ENCODE measurements at places on chromosomes 1 and 21.

GRCh38 chr1:148353461-148354283 lies 129.4 kb downstream of the PPIAL4G start:
- no peak for DNase-seq

DNA sequence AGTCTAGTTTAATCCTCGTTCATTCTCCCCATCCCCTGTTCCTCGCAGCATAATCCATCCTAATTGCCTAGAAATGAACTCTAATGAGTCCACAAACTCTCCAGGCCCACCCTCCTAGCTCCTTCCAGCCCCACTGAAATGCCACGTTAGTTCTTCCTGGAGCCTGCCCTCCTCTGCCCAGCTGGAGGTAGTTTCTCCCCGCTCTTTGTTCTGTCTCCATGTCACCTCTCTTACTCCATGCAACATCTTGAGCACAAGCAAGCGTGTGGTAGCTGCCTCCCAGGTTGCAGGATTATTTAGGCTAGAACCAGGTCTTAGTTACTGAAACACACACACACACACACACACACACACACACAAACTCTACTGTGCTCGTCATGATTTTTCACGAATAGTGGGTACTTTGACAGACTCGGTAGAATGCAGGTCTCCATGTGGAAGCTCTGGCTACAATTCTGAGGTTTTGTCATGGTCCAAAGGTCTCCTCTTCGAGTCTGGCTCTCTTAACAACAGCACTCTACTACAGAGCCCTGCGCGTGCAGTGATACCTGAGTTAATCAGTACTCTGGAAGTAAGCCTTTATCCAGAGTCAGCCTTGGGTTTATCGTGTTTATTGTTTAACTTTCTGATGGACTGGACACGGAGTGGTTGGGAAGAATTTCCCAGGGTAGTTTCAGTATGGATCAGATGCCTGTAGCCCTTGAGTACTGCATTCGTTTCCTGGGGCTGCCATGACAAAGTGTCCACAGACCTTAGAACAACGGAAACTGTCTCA lies 27.5 kb downstream of the HUNK start:
- DNase-seq = no peak

GRCh38 chr1:109756848-109757521 lies 6.7 kb downstream of the EPS8L3 start:
- DNase-seq = no peak

DNA sequence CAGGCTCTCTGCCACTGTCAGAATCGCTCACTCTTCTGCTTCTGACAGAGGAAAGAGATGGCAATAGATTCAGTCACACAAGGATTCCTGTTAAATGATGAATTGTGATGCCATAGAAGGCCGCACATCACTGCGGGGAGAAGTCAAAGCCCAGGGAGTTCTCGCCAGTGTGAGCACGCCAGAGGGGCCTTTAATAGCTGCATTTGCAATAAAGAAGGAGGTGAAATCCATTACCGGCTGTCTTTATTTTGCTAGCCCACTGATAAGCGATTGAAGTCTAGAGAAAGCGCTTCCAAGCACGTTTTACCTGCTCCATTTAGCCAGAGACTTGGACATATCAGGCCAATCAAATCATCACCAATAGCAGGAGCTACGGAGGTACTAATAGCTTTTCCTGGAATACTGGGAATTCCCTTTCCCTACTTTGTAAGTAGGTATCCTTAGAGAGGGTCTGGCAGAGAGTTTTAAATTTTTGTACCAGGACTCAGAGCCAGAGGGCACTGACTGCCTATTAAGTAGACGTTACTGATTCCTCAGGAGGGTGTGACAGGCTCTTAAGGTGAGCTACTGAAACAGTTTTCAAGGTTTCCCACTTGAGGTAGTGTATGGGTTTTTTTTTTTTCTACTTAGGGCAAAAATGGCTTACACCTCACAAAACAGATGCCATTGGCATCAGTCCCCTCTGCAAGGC lies 10.2 kb upstream of the TARBP1 start:
- no peak for DNase-seq

GRCh38 chr1:227926216-227926791 lies 21.4 kb downstream of the WNT9A start:
- no peak for DNase-seq

DNA sequence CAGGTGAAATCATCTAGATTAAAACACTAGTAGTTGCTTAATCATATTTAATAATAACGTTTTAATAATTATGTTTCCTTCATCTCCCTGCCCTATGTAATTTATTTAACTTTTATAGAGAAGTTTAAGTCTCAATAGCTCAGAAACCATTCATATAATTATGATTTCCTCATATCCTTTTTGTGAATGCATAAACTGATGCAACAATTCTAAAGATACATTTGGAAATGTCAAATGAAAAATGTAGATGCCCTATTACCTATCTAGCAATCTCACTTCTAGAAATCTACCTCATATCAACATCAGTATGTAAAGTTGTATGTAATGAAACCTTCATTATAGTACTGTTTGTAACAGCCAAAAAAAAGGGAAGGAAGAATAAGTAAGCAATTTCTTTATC lies 10.5 kb downstream of the DRAM2 start:
- no peak for DNase-seq

DNA sequence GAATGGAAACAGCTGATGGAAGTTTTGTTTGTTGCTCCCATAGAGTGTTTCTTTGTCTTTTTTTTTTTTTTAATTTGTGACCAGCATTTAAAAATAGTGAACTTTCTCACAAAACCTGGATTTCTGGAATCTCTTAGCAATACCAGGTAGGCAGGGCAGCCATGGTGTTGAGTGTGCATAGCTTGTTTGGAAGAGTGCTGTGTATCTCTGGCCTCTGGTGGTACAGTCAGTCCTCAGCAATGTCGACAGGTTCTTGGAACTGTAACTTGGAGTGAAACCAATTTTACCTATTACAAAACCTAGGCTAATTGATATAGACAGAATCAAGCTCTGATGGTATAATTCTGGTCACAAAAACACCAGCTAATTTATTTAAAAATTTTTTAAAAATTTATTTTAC lies 6.7 kb downstream of the AADACL3 start:
- DNase-seq = no peak

DNA sequence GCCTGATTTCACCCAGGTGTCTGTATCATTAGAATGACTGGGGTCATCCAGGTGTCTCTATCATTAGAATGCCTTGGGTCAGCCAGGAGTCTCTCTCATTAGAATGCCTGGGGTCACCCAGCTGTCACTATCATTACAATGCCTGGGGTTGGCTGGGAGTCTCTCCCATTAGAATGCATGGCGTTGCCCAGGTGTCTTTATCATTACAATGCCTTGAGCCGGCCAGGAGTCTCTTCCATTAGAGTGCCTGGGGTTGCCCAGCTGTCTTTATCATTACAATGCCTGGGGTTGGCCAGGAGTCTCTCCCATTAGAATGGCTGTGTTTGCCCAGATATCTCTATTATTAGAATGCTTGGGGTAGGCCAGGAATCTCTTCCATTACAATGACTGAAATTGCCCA lies 61.6 kb downstream of the RNF187 start:
- no peak for DNase-seq

GRCh38 chr1:76562292-76562691 lies 305.0 kb upstream of the ST6GALNAC5 start:
- no peak for DNase-seq

- no peak for DNase-seq
Observed at GRCh38 chr1:95685081-95685480, 451.1 kb downstream of the RWDD3 start.

DNA sequence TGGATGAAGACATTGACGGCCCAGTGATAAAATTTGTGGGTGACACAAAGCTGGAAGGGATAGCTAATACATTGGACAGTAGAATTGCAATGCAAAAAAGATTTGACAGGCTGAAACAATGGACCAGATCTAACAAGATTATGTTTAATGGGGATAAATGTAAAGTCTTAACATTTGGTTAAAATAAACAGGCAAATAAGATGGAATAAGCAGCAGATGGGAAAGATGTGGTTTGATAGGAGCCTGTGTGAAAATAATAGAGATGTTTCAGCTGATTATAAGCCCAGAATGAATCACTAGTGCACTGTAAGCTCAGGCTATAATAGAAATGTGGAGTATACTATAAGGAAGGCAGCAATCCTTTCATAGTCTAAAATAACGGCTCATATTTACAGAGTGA lies 66.2 kb upstream of the NHLH2 start:
- no peak for DNase-seq

- DNase-seq = no peak
Observed at GRCh38 chr1:90705956-90706355, 11.1 kb downstream of the BARHL2 start.

DNA sequence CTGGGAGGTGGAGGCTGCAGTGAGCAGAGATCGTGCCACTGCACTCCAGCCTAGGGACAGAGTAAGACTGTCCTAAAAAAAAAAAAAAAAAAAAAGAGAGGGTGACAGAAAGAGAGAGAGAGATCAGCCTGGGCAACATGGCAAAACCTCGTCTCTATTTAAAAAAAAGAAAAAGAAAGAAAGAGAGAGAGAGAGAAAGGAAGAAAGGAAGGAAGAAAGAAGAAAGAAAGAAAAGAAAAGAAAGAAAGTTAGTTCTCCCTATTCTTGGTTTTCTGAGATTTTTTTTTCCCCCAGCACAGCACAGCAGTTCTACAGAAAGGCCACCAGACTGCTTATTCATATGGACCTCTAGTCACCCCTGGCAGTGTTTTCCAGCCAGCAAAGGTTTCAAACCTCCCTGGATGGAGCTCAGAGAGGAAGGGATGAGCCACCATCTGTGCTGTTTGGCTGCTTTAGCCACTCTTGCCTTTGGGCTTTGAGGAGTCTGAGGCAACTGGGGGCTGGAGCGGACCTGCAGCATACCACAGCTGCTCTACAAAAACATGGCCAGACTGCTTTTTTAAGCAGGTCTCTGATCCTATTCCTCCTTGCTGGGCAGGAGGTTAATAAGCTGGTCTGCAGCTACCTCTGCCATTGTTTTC lies 10.6 kb downstream of the S100A6 start:
- DNase-seq = no peak

DNA sequence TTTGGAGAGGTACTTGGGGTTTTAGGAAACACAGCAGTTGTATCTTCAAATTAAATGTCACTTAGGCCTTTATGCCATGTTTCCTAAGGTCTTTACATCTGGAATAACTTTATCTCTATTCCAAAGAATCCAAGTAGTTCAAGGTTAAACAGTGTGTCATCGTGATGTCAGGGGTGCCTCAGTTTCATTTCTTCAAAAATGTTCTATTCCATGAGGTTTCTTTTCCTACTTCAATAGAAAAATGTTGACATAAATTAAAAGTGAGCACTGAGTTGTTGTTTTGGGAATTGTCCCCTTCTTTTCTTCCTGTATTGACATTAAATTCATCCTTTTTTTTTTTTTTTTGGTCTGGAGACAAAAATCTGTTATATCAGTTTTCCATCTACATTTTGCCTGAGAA lies 160.6 kb upstream of the C21orf91 start:
- DNase-seq = no peak

DNA sequence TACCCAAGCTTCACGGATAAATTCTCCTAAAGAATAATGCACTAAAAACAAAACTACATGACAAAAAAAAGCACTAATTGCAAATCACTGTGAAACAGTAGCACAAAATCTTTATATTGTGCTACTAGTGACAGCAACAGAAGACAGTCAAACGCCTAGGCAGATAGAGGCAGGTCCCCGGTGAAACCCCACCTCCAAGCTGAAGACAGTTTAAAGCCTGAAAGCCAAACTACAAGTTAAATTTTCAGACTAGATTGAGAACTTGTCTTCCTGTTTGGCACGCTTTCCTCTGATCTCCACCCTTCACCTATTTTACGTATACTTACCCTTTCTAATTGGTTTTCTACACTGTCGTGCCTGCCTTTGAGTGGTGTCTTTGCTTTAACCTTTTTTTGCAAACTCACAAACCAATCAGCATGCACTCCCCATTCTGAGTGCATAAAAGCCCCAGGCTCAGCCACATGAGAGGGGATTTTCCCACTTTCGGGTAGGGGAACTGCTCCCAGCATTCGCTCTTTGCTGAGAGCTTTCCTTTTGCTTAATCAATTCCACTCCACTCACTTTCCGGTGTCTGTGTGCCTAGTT lies 3.6 kb upstream of the BACH1 start:
- DNase-seq = peak; percentile 17

- DNase-seq = no peak
Observed at GRCh38 chr1:6972399-6972798, 187.1 kb downstream of the CAMTA1 start.

DNA sequence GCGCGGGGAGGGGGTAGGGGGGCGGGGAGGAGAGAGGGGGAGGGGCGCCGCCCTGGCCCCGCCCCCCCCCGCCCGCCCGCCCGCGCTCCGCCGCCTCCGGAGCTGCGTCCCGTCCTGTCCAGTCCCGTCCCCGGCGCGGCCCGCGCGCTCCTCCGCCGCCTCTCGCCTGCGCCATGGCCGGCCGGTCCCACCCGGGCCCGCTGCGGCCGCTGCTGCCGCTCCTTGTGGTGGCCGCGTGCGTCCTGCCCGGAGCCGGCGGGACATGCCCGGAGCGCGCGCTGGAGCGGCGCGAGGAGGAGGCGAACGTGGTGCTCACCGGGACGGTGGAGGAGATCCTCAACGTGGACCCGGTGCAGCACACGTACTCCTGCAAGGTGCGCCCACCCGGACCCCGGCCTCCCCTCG lies at the start of gene AGRN:
AGRN (plus strand) TSS at position 121 of the 405 bp plus-strand sequence; CDS start at position 174, 53 bp downstream.
- DNase-seq = no peak

All from activated CD4-positive, alpha-beta T cell treated with anti-CD3 and anti-CD28 coated beads, Interleukin-2, amount 50 U/mL, for 4 hours (primary cell).